ENCODE measurements at places on chromosomes 6 and 20.

DNA sequence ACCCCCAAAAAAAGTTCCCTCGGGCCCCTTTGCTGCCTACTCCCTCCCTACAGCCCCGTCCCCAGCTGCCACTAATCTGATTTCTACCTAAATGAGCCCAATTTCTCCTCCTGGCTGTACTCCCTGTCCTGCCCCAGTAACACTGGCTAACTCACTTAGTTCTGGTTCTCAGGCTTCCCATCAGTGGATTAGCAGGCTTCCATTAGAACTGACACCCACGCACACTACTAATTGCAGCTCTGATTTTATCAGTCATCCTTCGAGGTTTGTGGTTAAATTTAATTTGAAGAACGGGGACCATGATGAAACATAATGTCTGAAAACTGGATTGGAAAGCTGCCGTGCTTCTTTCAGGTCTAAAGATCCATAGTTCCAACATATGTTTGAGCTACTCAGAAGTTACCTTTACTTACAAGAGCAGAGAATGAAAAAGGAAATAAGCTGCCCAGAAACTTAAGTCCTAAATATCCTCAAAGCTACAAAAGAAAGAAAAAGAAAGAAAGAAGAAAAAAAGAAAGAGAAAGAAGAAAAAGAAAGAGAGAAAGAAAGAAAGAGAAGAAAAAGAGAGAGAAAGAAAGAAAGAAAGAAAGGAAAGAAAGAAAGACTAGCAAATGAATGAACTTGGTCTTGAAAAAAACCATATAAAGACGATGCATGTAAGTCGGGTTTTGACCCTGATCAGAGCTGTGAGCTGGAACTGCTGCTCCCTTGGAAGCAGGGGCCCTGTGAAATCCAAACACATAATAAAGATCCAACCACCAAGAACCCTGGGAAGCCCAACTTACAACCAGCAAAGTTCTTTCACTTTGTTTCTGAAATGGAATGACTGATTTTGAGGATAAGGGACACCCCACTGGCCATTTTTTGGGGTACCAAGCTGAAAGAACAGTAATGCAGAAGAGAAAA is 51.7 kb downstream of the CNKSR3 start:
- DNase-seq, result no peak

DNA sequence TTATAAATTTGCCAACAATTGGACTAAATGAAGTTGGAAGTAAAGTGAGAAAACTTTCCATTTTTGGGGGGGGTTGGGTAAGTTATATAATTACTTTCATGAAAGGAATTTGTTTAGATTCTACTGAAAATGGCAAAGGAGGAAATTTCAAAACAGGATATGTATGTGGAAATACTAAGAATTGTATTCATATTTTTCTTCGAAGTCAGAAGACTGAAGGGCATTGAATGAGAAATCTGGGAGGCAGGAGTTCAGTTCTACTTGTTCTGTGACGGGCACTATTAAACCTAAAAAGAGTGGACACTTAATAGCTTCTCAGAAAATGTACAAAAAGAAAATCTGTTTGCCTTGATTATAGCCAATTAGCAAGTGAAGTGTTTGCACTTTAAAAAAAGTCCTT is 114.7 kb downstream of the PRIM2 start:
- DNase-seq, result no peak

- no peak for DNase-seq
These were observed 111.2 kb upstream of the MMS22L start for GRCh38 chr6:97394160-97394748.

DNA sequence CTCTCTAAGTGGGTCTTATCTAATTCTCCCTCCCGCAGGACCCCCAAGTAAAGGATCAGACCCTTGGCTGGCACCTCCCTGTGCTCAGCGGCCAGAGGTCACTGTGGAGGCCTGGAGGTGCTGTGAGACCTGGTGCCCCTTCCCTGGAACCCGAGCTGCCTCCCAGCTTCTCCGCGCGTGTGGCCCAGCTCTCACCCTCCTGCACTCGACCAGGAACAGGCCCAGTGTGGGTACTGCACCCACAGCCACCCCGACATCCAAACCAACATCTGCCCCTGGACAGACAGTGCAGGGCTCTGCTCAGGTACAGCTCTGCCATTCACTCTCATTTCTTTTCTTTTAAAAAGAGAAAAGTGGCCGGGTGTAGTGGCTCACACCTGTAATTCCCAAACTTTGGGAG is 42.4 kb downstream of the TMEM242 start:
- no peak for DNase-seq

DNA sequence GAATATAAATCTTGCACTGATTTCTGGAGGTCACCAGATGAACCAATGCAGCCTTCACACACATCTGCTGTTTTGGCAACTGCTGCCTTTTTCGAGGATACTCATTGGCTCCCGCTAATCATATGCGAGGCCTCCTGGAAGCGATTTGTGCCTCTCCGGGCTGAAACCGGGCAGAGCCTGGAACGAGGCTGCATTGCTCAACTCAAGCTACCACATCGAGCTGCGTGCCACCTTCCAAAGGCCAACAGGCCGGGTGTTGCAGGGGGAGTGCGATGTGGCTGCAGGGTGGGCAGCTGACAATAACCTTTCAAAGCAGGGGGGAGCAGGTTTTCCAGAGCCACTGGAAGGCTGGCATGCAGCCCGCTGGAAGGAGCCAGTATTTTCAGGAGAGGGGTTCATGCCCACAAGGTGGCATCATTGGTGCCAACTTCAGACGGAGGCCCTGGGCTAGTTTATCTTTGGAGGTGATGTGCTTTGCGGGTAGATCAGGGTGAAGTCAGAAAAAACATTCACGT is 122.6 kb upstream of the IFNGR1 start:
- DNase-seq, result peak; percentile 54

Data from hypothalamus (tissue), 51 donors.